ENCODE measurements at places on chromosomes 3 and 15. TPM values are rescaled to one million over a fixed set of nuclear protein-coding genes. Genes with fewer than 3 reads are reported as not detected.

DNA sequence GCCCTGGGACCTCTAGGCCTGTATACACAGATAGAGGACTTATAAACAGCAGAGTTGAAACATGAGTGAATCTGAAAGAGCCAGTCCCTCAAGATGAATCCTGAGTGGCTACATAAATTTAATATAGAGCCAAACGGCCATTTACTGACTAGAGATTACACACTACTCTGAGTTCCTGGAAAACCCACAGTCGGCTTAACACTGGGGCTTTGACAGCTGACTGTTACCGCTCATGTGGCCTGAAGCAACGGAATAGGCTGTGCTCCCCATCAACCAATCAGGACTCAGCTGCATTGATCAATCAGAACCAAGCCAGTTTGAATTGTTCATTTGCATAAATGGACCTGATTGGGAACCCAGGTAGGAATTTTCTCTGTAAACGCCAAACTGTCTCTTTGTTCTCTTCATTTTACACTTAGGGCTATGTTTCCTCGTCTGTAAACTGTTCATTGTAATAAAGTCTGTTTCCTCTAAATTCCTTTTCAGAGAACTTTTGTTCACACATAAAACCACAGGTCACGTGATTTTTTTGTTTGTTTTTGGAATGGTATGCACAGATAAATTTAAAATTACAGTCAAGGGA lies 40.5 kb downstream of the CCNL1 start:
- H3K36me3 ChIP-seq: no peaks in the 10 kb centered on the region
- H3K27ac ChIP-seq: no peak overlapping the region
- H3K27me3 ChIP-seq: no peaks in the 10 kb centered on the region
- no peak overlapping the region for H3K4me3 ChIP-seq
- peak; percentile 25 for DNase-seq

DNA sequence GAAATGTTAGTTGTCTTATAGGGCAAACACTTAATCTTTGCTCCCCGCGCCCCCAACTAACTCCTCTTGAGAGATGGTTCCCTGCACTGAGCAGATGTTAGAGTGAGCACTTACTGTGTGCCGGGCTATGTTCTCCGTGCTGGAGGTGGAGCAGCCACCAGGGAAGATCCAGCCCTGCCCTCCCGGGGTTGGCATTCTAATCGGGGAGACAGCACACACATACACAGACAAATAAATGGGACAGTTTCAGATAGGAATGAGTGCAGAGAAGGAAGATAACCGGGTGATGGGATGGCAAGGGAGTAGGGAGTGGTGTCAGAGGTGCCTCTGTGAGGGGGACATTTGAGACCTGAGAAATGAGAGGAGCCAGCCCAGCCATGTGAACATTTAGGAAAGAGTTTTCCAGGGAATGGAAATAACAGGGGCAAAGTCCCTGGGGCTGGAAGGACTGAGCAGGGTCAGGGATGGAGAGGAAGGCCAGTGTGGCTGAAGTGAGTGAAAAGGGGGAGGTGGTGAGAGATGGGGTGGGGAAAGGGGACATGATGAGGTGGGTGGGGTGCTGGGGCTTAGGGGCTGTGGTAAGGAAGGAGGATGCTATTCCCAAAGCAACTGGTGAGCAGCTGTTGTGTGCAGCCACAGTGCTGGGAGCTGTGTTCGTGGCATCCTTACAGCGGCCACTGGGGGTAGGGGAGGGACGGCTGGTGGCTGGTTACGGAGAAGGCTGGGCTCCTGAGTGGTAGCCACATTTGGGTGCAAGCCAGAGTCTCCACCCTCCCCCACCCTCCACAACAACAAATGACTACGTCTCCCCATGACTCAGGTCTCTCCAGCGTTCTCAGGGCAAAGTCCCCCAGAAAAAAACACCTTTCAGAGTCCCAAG lies 15.4 kb upstream of the FGD5 start:
- no peaks in the 10 kb centered on the region for H3K27me3 ChIP-seq
- no peak overlapping the region for H3K27ac ChIP-seq
- H3K4me1 ChIP-seq: no peaks in the 10 kb centered on the region

ERC2 gene
- not detected for total RNA-seq

- H3K4me3 ChIP-seq: no peak overlapping the region
- H3K27ac ChIP-seq: no peak overlapping the region
- H3K4me1 ChIP-seq: peaks cover 9% of the 10 kb centered on the region
- no peaks in the 10 kb centered on the region for H3K27me3 ChIP-seq
- no peaks in the 10 kb centered on the region for H3K36me3 ChIP-seq
Measured at GRCh38 chr15:78950343-78950742, 5.5 kb upstream of the CTSH start.

GRCh38 chr3:16370872-16371740 lies 106.1 kb downstream of the OXNAD1 start:
- H3K4me3 ChIP-seq: no peak overlapping the region
- no peak for DNase-seq
- no peaks in the 10 kb centered on the region for H3K27me3 ChIP-seq
- peaks cover 20% of the 10 kb centered on the region for H3K36me3 ChIP-seq

GRCh38 chr3:112813016-112813415 lies 33.6 kb downstream of the CD200R1L start:
- DNase-seq: no peak
- no peaks in the 10 kb centered on the region for H3K36me3 ChIP-seq
- H3K27me3 ChIP-seq: no peaks in the 10 kb centered on the region

DNA sequence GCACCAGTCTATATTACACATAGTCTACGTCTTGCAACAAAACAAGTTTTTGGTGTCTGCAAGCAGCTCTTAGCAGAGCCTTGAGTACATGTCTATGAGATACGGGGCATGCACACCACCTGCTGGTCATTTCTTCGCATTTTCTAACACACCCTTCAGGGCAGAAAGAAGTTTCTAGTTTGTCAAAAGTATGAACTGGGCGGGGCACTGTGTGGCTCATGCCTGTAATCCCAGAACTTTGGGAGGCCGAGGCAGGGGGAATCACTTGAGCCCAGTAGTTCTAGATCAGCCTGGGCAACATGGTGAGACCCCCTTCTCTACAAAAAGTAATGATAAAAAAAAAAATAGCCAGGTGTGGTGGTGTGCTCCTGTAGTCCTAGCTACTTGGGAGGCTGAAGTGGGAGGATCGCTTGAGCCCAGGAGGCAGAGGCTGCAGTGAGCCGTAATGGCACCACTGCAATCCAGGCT lies 64.2 kb upstream of the ARL8B start:
- peaks cover 3% of the 10 kb centered on the region for H3K4me1 ChIP-seq
- H3K36me3 ChIP-seq: no peaks in the 10 kb centered on the region
- no peaks in the 10 kb centered on the region for H3K27me3 ChIP-seq
- no peak overlapping the region for H3K27ac ChIP-seq

GRCh38 chr3:142863930-142864920 lies 24.7 kb downstream of the PCOLCE2 start:
- H3K27me3 ChIP-seq: no peaks in the 10 kb centered on the region
- H3K36me3 ChIP-seq: no peaks in the 10 kb centered on the region
- no peak for DNase-seq
- no peak overlapping the region for H3K27ac ChIP-seq

PXYLP1 gene
- total RNA-seq: 17.2 TPM

- DNase-seq: peak; percentile 41
- no peaks in the 10 kb centered on the region for H3K36me3 ChIP-seq
- no peak overlapping the region for H3K4me3 ChIP-seq
- peak overlapping the region; percentile 20 for H3K27ac ChIP-seq
- peaks cover 41% of the 10 kb centered on the region for H3K4me1 ChIP-seq
Measured at GRCh38 chr15:100580414-100580813, 21.6 kb downstream of the LINS1 start.

CDHR4 gene
- not detected for total RNA-seq

GRCh38 chr3:103295974-103296570 lies 861.3 kb downstream of the ZPLD1 start:
- H3K4me3 ChIP-seq: no peak overlapping the region
- H3K27me3 ChIP-seq: no peaks in the 10 kb centered on the region
- DNase-seq: no peak
- H3K4me1 ChIP-seq: no peaks in the 10 kb centered on the region
- no peaks in the 10 kb centered on the region for H3K36me3 ChIP-seq

OR5K2 gene
- total RNA-seq: not detected

GRCh38 chr15:67109141-67110034 lies 44.0 kb downstream of the SMAD3 start:
- peaks cover 85% of the 10 kb centered on the region for H3K4me1 ChIP-seq
- H3K36me3 ChIP-seq: no peaks in the 10 kb centered on the region
- no peak overlapping the region for H3K4me3 ChIP-seq
- DNase-seq: no peak

ALDH1A3 gene
- total RNA-seq: not detected

DNA sequence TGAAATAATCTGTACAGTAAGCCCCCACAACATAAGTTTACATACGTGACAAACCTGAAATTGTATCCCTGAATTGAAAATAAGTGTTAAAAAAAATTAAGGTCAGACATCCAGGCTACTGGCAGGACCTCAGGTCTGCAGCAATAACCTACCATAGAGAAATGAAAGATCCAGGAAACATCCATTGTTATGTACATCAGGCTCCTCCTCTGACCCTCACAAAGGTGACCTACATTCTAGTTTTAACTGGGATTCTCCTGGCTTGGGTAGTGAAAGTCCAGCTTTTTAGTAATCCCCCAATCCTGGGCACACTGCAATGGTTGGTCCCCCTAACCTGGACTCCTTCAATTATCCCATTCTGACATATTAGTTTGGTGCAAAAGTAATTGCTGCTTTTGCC lies 749.6 kb upstream of the LMCD1 start:
- H3K4me3 ChIP-seq: no peak overlapping the region
- no peaks in the 10 kb centered on the region for H3K4me1 ChIP-seq
- no peak overlapping the region for H3K27ac ChIP-seq
- no peaks in the 10 kb centered on the region for H3K36me3 ChIP-seq

ZBTB47 gene
- 1.8 TPM for total RNA-seq

GRCh38 chr3:4467522-4467867 lies 426 bp upstream of the SUMF1 start:
- H3K27ac ChIP-seq: peak overlapping the region; percentile 71
- H3K4me1 ChIP-seq: peaks cover 16% of the 10 kb centered on the region
- peak overlapping the region; percentile 71 for H3K4me3 ChIP-seq

DNA sequence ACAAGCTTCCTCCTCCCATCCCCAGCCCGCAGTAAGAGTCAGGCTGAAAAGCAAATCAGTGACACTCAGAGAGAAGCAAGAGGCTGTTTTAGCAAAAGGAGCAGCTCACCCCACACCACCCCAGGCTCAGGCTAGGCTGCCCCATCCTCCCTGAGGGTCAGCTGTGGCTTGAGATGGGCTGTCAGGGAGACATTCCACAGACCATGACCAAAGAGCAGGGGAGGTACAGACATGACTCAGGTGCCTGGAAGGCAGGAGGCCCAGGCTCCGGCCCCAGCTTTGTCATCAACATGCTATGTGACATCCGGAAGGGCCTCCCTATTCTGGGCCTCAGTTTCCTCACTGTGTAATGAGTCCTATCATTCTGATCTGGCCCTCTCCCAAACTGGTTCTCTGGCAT lies 24.7 kb downstream of the HCN4 start:
- no peak overlapping the region for H3K27ac ChIP-seq
- H3K4me3 ChIP-seq: no peak overlapping the region
- H3K4me1 ChIP-seq: no peaks in the 10 kb centered on the region
- H3K36me3 ChIP-seq: no peaks in the 10 kb centered on the region
- H3K27me3 ChIP-seq: no peaks in the 10 kb centered on the region

- no peak overlapping the region for H3K4me3 ChIP-seq
- H3K4me1 ChIP-seq: peaks cover 3% of the 10 kb centered on the region
- no peak overlapping the region for H3K27ac ChIP-seq
- no peaks in the 10 kb centered on the region for H3K36me3 ChIP-seq
- DNase-seq: no peak
- H3K27me3 ChIP-seq: no peaks in the 10 kb centered on the region
Measured at GRCh38 chr3:66609660-66610561, 109.1 kb upstream of the LRIG1 start.

GRCh38 chr3:39388741-39389248 lies 5.6 kb downstream of the SLC25A38 start:
- H3K4me1 ChIP-seq: peaks cover 55% of the 10 kb centered on the region
- H3K36me3 ChIP-seq: peaks cover 35% of the 10 kb centered on the region
- no peak for DNase-seq

DNASE1L3 gene
- not detected for total RNA-seq

DNA sequence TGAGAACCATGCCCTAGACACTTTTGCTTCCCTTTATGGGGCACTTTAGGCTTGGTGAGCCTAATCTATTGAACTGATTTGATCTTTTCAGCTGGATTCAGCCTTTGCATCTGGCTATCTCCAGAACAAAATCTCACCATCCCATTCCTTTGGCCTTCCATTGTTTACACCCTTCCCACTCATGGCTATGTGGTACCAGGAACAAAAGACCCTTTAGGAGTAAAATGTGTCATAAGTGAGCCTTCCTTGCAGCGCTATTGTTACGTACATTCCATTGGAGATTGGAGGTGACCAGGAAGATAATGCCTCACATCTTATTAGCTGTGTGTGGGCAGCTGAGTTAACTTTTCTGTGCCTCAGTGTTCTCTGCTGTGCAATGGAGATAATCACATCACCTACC lies 188.4 kb downstream of the SATB1 start:
- H3K27me3 ChIP-seq: no peaks in the 10 kb centered on the region
- no peak for DNase-seq
- no peak overlapping the region for H3K27ac ChIP-seq

GRCh38 chr3:48429317-48429959 lies 448 bp downstream of the PLXNB1 start:
- H3K36me3 ChIP-seq: no peaks in the 10 kb centered on the region
- peak overlapping the region; percentile 11 for H3K27ac ChIP-seq
- H3K27me3 ChIP-seq: no peaks in the 10 kb centered on the region
- peak; percentile 59 for DNase-seq

DNA sequence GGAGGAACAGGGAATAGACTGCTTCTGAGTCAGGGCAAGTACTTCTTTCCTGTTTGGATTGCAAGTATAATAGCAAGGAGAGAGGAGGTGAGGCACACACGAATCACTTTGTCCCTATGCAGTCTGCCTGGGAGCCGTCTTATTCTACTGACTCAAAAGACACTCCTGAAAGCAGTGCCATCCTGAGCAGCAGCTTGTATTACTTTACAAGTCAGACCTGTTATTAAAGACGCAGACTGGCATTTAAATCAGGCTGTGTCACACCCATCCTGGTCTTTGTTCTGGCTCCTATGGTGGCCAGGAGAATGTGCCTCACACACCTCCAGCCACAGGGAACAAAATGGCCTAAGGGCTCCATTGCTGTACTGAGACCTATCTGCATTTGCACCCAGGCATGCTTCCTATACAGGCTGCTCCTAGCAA lies 17.9 kb upstream of the SQOR start:
- DNase-seq: no peak
- H3K36me3 ChIP-seq: no peaks in the 10 kb centered on the region
- no peak overlapping the region for H3K4me3 ChIP-seq
- H3K4me1 ChIP-seq: no peaks in the 10 kb centered on the region

HES1 gene
- not detected for total RNA-seq

- H3K36me3 ChIP-seq: no peaks in the 10 kb centered on the region
- DNase-seq: no peak
- H3K4me3 ChIP-seq: no peak overlapping the region
- no peaks in the 10 kb centered on the region for H3K4me1 ChIP-seq
Measured at GRCh38 chr3:149534671-149535332, 60.3 kb downstream of the TM4SF4 start.

SOX14 gene
- total RNA-seq: not detected

C3orf85 gene
- total RNA-seq: not detected

DNA sequence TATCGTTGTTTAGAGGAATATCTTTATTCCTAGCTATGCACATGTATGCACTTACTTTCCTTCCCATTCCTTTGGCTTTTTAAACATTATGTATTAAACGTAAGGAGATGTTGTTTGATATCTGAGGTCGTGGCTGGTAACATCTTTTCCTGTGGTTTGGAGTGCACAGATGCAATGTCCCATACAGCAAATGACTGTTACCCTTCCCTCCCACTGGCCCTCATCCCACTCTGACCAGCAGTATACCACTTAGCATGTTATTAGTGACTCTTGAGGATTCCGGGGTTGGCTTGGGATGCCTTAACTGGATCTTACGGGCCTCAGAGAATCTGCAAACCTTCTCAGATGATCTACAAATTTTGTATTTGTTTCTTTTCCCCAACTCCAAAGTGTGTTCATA lies 34.5 kb downstream of the TGFBR2 start:
- no peak overlapping the region for H3K4me3 ChIP-seq
- DNase-seq: no peak
- H3K27ac ChIP-seq: peak overlapping the region; percentile 7
- H3K27me3 ChIP-seq: no peaks in the 10 kb centered on the region

All from CD4-positive, alpha-beta memory T cell (primary cell).